Thyroid gland (tissue), 4 donors: ENCODE measurements at places on chromosomes 6 and 20.
A peak's percentile ranks its signal among the peaks of the same experiment; 100 is the strongest.

DNA sequence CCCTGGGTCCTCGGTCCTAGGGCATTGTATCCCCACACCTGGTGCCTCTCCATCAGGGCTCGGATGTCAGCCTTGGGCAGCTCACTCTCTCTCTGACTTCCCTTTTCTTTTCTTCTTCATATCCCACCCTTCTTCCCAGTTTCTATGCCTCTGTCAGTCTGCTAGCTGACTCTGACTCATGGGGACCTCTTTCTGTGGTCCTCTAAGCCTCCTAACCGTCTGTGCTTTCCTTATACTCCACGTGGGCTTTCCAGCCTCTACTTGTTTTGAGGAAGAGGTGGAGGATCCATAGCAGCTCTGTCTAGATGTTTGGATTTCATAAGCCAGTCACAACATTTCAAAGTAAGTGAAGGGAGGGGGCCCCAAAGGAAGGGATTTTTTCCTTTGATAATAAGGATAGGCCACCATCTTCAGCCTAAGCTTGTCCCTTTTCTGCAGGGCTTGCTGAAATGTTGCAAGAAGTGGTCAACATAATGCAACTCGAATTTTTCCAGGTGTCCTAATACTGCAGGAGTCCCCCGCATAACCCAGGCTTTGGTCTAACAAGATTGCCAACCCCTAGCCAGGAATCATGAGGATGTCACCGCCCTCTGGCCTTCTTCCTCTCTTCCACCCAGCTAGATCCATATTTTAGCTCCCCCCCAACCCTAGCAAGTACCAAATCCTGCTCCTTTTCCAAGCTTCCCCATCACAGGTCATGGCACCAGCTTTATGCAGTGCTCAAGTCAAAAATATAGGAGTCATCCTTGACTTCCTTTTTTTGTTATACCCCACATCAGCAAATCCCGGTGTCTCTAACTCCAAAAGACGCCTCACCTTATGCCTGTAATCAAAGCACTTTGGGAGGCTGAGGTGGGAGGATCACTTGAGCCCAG, 8.7 kb upstream of the PLTP start:
- DNase-seq, result no peak

DNA sequence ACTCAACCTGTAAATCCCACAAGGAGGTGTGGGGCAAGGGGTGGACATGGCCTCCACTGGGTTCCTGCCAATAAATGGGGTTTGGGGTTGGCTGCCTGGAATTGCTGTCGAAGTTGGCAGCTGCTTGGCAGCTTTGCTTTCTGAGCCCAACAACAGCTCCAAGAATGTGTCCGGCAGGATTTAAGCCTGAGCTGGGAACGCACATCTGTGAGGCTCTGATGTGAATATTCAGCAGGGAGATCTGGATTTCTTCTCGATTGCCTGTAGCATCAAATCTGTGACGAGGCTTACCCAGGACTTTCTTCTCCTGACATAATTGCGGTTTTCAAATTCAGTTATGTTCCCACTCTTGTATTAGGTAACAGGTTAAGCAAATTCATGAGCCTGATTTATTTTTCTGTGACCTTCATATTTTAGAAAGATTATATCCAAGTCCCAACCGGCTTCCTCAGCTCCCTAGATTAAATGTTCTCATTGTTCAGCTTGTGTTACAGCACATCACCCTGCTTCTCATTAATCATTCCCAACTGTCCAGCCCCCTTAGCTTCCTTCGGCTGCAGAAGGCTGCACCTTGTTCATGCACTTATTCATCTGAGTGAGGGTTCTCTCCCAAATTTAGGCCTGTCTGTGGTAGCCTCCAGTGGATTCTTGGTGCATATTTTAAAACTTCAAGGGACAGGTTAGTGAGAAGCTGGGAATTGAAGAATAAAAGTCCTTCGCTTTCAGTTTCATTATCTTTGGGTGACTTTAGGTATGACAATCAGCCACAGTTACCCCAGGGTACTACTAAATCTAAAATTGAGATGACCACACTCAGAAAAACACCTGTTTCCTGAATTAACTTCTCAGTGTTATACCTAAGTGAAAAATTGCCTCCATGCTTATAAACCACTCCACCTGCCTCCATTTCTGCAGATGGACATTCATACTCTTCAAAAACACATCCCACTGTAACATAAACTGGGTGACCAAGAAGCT, 310.0 kb downstream of the ESR1 start:
- no peak for DNase-seq

DNA sequence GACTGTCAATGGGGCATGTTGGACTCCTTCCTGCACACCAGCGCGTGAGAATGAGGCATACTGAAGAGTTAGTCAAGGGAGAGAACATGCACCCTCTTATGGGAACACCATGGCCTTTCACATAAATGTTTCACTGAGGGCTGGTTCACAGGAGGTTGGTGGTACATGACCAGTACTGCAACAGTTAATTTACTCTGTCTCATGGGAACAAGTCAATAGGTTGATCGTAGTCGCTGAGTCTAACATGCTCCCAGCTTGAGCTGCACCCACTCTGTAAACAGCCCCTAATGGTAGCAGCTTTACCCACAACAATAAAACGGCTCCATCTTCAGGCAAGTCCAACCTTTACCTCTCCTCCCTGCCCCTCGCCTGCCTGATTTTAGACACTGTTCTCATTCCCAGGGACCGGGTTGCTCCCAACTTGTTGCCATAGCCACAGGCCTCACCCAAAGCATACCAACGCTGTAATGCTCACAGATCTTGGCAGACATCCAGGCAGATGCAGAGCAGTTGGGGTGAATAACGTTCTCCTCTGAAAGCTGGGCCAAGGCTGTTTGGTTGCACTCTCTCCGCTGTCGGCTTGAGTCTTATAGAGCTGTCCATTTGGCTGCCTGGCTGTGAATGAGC, 111.3 kb downstream of the LY86 start:
- DNase-seq, result peak; percentile 93

DNA sequence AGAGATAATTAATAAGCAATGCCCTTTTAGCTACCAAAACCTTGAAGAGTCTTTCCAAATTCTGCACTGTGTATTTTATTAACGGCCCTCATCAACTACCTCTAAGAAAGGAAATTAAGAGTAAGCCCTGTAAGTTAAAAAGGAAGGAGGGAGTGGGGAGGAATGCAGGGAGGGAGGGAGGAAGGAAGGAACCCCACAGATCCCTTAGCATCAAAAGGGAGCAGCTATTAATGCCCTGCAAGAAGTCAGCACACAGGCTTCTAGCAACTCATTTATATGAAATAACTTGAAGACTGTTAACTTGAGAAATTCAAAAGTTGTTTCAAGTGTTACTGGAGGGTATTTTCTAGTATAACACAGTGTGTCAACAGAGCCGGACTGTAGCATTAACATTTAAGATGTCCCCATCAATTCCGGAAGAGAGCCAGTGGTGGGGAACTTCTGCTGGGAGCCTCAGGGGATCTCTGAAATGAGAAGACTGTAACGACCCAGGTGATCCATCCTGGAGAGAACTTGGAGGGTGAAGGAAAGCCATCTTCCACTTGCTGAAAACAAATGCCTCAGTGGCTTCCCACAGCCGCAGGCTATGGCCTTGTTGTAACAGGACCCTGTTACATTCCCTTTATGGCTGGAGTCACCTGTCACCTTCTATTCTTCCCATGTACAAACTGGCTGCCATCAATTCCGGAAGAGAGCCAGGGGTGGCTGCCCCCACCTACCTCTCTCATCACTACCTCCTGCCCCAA, 33.2 kb downstream of the SLC22A23 start:
- DNase-seq, result no peak
